ENCODE measurements at places on chromosomes 2 and 18.

DNA sequence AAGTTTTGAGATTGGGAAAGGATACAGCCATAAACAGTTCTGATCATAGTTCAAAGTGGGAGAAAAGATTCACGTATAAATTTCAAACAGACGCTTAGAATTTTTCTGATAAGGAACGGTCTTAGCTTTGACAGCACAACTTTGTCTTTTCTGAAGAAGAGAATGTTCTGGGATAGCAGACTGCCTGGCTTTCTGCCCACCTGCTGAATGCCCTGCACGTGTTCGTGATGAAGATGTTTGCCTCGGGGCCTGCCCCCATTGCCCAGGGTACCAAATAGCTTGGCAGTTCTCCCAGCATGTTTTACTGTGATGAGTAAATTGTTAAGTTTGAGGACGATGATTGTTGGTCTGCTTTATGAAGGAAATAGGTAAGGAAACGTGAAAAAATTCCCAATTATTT is 4.6 kb downstream of the MRPL33 start:
- DNase-seq = peak; percentile 46

DNA sequence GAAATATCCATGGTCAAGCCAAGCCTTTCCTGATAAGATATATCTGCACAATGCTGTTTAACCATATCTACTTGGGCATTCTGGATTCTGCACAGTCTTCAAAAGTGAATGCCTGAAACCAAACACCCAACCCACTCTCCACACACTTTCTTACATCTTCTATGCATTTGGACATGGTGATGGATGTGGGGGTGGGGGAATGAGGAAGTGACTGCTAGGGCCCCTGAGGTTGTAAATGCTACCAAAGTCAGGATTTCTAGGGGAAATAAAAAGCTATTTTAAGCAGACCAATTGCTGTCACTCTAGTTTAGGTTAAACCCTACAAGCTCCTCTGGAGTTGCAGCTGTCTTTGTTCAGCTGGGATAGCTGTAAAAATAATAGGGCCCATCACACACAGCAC is 26.7 kb upstream of the TGFA start:
- no peak for DNase-seq

- no peak for DNase-seq
Measured at GRCh38 chr18:39935598-39935997, 2019.4 kb upstream of the PIK3C3 start.

- DNase-seq = no peak
Measured at GRCh38 chr18:42271647-42272414, 316.8 kb downstream of the PIK3C3 start.

- DNase-seq = no peak
Measured at GRCh38 chr2:239695106-239695727, 294.4 kb upstream of the HDAC4 start.

- DNase-seq = peak; percentile 70
Measured at GRCh38 chr2:36351736-36352349, 3.7 kb upstream of the CRIM1 start.

GRCh38 chr2:14944562-14945346 is 312.2 kb downstream of the LRATD1 start:
- peak; percentile 41 for DNase-seq

DNA sequence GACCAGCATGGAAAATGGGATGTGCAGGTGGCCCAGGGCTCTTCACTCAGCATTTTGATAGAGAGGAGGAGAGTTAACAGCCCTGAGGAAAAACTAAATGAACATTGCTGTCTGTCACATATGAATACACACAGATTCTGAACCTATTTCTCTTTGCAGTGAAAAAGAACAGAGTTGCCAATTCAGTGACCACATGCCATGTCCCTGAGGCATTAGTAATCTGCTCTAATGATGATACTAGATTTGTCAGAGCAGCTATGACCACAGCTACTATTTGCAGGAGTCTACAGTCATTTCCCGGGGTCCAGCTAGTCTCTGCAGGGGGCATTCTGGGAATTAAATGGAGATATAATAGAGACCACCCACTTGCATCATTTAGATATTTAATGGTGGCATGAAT is 267.6 kb downstream of the TMX3 start:
- DNase-seq = no peak

GRCh38 chr2:101737478-101738255 is 40.2 kb downstream of the MAP4K4 start:
- DNase-seq = no peak

- DNase-seq = peak; percentile 15
Measured at GRCh38 chr2:101007415-101008345, 5.6 kb downstream of the RPL31 start.

DNA sequence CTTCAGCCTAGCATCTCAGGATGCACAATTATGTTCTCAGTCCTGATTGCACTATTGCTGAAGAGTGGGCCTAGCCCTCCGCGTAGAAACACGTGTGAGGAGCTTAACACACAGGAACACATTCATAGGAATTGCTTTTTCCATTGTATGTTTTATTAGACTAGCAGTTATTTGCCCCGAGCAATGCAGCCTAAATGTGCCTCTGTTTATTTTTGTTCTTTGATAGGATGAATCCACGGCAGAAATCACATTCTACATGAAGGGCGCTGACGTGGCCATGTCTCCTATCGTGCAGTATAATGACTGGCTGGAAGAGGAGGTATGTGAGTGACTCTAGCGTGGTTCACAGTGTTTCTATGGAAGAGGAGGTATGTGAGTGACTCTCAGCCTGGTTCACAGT is 65.9 kb upstream of the NFATC1 start:
- no peak for DNase-seq

- DNase-seq = peak; percentile 4
Measured at GRCh38 chr2:57080035-57080434, 896.2 kb downstream of the CCDC85A start.

DNA sequence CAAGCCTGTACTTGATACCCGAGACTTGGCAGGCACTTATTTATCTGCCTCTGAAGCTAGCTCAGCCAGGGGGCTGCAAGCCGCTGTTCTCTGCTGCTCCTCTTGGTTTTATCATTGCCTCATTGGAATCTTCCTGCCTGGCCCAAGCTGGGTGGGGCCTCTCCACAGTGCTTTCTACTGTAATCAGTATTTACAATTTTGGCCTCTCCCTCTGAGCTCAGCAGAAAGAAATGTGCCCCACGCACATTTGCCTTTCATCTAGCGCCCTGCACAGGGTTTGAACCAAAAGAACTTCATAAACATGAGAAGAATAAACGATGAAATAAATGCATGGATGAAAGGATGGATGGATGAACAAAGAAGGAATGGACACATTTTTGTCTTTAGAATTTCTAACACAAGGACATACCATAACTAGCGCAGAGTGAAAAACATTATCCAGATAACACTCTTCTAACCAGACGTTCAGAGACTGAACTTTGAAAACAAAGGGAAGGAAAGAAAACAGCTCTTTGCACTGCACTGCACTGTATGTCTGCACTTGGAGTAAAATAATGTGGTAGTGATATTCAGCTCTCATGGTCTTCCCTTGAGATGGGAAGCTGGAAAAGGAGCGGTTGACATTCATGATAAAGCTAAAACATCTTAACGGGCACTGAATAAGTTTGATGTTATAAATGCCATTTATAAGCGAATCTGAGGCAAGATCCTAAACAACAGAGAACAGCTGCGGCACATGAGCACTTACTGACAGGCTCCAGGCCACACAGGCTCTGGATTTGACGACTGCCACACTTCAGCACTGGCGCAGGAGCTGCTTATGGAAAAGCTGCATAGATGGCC is 86.8 kb upstream of the SP3 start:
- DNase-seq = peak; percentile 91

DNA sequence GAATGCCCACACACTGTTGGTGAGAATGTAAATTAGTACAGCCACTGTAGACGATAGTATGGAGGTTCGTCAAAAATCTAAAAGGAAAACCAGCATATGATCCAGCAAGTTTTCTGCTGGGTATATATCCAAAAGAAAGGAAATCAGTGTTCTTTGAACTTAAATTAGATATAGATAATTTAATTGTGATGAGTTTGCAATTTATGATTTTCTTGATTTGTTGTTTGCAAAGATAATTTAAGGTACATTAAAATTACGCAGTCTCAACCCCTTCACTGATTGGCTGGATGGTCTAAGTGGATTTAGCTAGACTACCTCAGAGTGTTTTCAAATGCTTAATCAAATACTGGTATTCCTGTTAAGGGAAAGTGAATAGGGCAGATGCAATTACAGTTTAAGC is 302.2 kb downstream of the GALNT13 start:
- DNase-seq = no peak

- no peak for DNase-seq
Measured at GRCh38 chr2:69943843-69944525, 17.4 kb downstream of the ASPRV1 start.

DNA sequence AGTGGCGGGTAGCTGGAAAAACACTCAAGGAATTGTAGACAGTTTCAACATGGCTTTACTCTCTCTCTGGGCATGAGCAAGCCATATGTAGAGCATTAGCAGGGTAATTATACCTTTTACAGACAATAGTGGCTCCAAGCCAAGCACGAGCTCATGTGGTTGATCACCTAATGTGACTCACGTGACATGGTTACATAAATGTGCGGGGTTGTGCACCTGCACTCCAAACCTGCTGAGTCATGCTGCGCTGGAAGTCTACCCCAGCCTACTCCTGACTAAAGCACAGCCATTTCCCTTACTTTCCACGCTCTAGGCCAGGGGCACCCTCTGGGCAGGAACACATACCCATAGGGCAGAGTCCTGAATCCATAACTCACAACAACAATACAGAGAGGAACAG is 232.8 kb downstream of the MBD5 start:
- DNase-seq = no peak

GRCh38 chr2:121356058-121356640 is 71.1 kb upstream of the TFCP2L1 start:
- DNase-seq = peak; percentile 27

- no peak for DNase-seq
Measured at GRCh38 chr2:115075800-115076199, 633.4 kb downstream of the DPP10 start.

- no peak for DNase-seq
Measured at GRCh38 chr2:10438688-10439087, 9.4 kb downstream of the ODC1 start.

DNA sequence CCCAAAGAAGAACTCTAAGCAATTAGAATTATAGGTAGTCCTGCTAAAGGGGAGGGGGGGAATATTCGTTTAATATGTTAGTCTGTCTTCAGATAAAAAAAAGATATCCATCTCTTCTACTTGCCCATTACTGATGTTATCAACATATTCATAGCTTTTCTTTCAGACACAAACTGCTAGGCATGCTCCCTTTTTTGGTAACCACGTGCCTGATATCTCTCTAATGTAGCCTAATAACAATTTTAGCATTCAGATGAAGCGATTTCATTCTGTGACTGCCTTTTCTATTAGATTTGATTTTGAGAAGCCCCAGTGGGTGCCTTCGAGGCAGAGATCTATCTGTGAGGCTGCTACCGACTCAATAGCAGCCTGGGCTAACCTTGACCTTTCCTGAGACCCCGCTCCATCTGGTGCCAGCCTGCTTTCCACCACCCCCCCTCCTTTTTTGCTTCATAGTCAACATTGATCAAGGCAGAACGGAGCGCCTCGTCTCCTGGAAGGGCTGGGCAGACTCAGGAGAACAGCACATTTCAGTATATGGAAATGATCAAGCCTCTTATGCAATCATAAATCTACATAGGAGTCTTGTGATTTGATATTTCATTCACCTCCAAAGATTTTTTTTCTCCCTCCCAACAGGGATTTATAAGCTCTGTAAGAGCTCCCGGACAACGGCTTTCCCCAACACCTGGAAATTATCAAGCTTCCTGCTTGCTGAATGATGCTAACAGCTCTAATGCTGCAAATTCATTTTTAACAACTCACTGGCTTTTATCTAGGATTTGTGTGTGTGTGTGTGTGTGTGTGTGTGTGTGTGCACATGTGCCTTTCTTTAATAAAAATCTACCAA is 14.7 kb upstream of the BCL11A start:
- DNase-seq = no peak

DNA sequence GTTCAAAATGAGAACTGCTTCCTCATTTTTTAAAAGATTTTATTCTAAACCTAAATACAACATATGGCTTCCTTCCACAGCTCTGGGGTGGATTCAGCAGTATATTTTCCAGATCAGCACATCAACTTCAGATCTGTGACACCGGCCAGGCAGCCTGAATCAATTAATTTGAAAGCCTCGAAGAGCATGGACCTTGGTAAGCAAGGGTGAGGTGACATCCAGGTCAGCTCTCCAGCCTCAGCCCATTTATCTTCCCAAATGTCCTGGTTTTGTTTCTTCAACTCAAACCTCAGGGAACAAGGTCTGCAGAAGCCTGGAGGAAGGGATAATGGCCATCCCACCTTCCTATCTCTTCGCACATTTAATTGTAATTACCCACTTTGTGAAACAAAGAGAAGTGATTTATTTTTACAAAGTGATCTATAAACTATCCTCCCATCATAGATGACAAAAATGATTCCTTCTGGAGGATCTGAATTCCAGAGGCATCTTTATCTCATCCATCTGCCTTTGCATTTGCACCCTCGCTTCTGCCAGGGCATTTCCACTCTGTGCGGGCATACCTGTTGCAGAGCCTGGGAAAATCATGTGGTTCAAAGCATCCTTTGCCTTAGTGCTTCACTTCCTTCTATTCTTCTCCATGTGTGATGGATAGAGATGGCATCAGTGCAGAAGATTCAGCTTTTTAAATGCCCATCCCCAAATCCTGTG is 489.0 kb upstream of the NRP2 start:
- no peak for DNase-seq

- no peak for DNase-seq
Measured at GRCh38 chr2:53512071-53512826, 255.4 kb upstream of the CHAC2 start.

GRCh38 chr2:112003576-112004252 is 51.4 kb upstream of the TMEM87B start:
- DNase-seq = no peak

DNA sequence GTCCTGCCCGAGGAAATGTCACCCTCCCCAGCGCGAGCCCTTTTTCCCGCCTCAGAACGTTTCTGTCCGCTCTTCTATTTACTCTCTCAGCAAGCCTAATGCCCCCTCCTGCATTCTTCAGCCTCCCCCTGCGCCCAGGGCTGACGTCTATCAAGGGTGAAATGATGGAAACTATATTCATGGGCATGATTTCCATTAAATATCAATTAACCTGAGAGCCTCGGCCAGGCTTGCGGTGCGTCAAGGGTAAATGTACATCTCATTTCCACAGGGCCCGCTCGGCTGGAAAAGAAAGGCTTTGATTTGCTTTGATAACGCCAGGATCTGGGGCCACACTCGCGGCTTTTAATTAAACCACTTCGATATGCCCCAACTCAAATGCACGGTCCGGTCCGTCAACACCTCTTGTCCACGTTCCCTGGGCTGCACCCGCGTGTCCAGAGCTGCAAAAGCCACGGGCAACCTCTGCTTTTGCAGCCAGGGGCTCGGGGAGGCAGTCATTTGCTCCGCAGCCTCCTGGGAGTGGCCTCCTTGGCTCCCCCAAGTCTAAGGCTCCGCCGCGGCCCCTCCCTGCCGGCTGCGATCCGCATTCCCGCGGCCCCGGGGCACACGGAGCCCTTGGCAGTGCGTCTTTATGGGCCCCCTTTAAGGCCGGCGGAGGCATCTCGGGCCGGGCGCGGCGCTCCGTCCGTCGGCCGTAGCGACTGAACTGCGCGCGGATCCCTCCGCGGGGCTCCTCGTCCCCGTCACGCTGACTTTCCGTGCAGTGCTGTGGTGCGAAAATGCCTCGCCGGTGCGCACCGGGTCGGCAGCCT is at the start of gene HOXD8:
TSS of gene HOXD8 (plus strand) at position 724 of the 815 bp plus-strand sequence. CDS start 662 bp downstream, outside the sequence.
- peak; percentile 79 for DNase-seq

- no peak for DNase-seq
Measured at GRCh38 chr2:11433822-11434221, 32.1 kb downstream of the E2F6 start.

- no peak for DNase-seq
Measured at GRCh38 chr18:30929718-30930117, 112.8 kb downstream of the DSC3 start.

Measured in LoVo (cell line).